Karpas-422 (cell line): ENCODE measurements at places on chromosomes 4 and X.

GRCh38 chr4:82770607-82771006 lies 28.0 kb downstream of the SCD5 start:
- no peak overlapping the region for H3K27ac ChIP-seq
- no peaks in the 10 kb centered on the region for H3K27me3 ChIP-seq
- peak; percentile 10 for DNase-seq
- peaks cover 5% of the 10 kb centered on the region; the same call in 1 of the 2 replicates for H3K4me1 ChIP-seq
- no peaks in the 10 kb centered on the region for H3K36me3 ChIP-seq
- no peak overlapping the region for H3K4me3 ChIP-seq

DNA sequence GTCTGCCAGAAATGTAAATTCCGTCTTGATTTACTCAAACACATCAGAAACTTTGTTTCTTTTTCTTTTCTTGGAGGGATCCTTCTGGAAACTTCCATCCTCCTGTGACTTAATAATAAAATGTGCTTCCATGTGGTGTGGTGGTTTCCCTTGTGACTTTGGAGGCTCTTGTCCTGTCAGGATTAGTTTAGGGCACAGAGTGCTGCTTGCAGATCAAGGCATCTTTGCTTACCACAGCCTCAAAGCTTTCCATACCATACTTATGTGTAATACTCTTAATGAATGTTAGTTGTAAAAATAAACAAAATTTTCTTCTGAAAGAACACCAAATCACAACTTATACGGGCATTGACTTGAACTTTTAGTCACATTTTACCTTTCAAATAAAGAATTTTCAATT lies 27.4 kb downstream of the GBA3 start:
- no peaks in the 10 kb centered on the region for H3K36me3 ChIP-seq
- no peaks in the 10 kb centered on the region for H3K4me1 ChIP-seq
- H3K27ac ChIP-seq, result no peak overlapping the region
- no peak for DNase-seq
- H3K27me3 ChIP-seq, result no peaks in the 10 kb centered on the region
- H3K4me3 ChIP-seq, result no peak overlapping the region

DNA sequence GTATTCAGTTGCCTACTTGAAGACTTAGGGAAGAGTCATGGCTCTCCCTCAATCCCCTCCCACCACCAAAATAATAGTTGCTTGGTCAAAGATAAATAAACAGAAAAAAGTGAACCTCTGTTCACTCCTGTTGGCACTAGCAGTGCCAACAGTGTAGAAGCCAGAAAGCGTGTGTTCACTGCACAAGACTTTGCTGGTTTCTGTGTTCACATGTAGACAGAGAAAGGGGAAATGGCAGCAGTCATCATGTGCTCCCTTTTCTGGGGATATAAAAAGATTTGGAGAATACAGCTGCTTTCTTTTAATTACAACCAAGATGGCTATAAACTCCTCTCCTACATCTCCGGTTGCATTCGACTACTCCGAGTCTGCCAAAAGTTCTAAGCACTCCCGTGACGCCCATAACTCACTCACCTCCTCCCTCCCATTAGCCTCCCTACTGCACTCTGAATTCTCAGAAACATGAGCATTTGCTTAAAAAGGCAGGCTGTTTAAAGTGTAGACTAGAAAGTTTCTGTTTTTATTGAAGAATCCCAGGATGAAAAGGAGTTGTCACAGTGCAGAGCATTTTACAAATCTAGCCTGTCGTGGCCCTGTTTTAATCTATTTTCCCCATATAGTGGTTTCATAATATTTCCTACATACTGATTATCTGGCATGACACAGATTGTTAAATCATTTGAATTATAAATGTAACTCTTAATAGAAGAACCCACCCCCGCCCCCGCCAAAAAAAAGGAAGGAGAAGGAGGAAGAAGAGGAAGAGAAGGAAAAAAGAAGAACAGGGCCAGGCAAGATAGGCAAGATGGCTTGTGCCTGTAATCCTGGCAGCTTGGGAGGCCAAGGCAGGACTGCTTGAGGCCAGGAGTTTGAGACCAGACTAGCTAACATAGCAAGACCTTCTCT lies 16.7 kb downstream of the LGI2 start:
- H3K36me3 ChIP-seq, result no peaks in the 10 kb centered on the region
- H3K4me1 ChIP-seq, result peaks cover 6% of the 10 kb centered on the region
- H3K27me3 ChIP-seq, result no peaks in the 10 kb centered on the region

DNA sequence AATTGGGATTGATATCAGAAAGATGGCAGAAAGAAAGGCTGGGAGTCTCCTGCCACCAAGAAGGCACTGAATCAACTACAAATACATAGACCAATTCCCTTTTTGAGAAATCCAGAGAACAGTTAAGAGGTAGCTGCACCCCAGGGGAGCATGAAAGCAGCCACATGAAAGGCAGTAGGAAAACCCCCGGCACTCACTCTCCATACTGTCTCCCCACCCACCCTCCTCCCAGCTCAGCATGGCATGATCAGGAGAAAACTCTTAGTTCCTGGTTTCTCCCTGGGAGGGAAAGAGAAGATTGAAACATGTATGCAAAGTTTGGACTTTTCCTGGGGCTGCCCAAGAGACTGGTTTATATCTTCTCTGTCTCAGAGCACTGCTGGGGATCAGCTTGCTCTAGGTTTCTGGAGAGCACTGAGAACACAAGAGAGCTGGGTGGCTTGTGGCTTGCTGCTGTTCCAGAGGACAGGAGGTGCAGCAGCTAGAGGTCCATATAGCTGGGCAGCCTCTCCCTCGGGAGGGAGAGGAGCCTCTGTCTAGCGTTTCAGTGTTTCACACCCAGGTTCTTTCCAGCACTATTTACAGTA lies 305.7 kb downstream of the PDGFC start:
- no peak overlapping the region for H3K4me3 ChIP-seq
- no peak overlapping the region for H3K27ac ChIP-seq
- no peak for DNase-seq
- no peaks in the 10 kb centered on the region for H3K27me3 ChIP-seq

DNA sequence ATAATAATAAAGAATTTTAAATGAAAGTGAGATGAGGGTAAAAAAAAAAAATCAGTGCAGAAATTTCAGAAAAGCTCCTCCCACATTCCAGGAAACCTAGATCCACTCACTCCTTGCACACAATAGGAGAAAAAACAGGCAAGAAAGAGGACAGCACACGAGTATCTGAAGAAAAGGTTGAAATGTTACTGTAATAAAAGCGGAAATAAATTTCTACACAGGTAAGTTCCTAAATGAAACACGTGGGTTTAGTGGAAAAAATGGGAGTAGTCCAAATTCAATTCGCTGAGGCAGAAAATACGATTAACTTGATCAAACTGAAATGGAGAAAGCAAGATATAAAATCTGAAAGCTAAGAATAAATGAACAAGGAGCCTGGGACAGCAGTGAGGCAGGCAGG lies 2.0 kb upstream of the ACE2 start:
- no peak for DNase-seq
- no peaks in the 10 kb centered on the region for H3K27me3 ChIP-seq
- no peaks in the 10 kb centered on the region for H3K36me3 ChIP-seq
- H3K27ac ChIP-seq, result no peak overlapping the region
- H3K4me3 ChIP-seq, result no peak overlapping the region
- no peaks in the 10 kb centered on the region for H3K4me1 ChIP-seq

DNA sequence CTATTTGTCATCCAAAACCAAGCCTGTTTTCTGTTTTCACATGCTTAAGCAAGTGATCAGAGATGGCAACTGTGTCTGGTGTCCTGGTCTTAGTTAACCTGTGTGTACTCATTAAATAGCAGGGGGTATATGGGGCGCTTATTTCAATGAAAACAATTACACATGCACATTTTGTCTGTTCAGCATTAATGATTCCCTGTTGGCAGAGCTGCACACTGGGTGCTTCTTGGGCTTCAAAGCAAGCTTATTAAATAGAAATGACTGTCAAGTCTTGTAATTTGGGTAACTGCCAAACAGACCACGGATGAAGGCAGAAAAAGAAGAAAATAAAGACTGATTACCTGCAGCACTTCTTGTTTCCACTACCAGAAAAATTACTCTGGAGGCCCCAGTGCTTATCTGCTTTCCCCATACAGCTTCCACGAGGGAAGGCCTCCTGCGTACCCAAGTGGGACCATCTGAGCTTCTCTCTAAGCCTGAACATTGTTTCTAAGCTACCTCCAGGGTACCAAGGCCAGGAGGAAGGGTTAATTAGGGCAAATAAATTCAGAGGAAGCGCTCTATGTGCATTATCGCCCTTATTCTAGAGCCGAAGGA lies 107.2 kb upstream of the TBL1X start:
- no peak overlapping the region for H3K4me3 ChIP-seq
- H3K4me1 ChIP-seq, result peaks cover 7% of the 10 kb centered on the region
- H3K27ac ChIP-seq, result no peak overlapping the region
- H3K27me3 ChIP-seq, result no peaks in the 10 kb centered on the region
- no peaks in the 10 kb centered on the region for H3K36me3 ChIP-seq
